ENCODE measurements at places on chromosomes 11 and 22. TPM values are rescaled to one million over a fixed set of nuclear protein-coding genes. Genes with fewer than 3 reads are reported as not detected.

PPP2R5B gene
- polyA plus RNA-seq: 4.7 TPM

DNA sequence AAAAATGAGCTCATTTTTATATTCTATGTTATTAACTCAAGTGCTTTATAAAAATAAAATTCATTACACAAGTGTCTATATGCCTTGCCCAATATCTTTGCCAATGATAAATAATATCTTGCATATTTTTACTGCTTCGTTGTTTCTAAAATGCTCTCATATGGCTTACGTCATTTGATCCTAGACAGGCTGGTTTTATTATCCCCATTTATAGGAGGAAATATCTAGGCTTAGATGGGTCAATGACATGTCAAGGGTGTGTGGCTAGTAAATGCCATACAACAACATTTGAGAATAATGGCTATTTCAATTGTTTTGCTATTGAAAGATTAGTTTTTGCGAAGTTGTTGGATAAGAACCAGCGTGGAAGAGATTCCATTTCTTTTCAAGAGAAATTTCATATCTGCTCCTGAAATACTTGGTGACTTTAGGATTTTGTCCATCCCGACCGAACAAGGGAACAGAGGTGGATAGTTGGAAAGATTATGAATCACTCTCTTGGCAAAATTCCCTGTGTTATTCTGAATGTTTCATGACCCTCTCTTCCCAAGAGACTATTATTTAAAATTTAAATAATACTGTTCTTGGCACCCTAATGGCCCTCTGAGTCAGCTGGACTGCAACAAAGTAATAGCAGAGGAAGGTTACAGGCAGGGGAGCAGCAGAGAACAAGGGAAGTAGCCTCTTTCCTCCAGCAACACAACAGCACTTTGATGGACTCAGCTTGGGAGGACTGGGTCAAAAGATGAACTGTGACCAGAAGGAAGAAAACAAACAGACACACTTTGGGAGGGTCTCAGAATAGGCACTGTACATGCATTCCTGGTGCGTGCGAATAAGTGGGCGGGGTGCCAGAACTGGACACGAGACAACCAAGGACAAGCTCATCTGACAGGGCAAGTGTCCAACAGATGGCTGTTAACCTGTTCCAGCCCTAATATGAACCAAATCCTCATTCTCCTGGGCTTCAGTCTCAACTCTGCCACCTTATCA is 94.5 kb downstream of the ME3 start:
- no peak for DNase-seq

RAB38 gene
- 1.0 TPM for polyA plus RNA-seq

GRCh38 chr11:61926235-61926634 is 8.9 kb upstream of the RAB3IL1 start:
- DNase-seq: no peak

DNA sequence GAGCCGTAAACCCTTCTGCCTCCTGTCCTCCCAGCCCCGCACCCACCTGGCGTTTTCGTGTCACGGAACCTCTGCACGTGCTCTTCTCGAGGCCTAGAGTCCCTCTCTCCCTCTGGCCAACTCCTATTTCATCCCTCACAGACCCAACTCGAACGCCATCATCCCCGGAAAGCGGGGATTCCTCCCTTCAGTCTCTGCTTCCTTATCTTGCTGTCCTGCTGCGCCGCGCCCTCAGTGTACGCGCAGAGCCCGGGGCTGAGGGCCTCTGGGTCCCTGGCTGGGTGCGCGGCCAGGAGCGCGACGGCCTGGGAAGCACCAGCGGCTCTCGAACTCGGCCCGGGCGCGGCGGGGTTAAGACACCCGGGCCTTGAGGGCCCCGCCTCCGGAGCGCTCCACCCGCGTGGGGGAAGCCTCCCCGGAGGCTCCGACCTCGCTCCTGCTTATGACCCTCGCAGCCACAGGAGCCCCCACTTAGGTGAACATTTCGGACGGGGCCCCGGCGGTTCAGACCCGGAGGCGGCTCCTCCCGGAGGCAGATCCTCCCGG is 398 bp upstream of the ATG16L2 start:
- DNase-seq: no peak

DNA sequence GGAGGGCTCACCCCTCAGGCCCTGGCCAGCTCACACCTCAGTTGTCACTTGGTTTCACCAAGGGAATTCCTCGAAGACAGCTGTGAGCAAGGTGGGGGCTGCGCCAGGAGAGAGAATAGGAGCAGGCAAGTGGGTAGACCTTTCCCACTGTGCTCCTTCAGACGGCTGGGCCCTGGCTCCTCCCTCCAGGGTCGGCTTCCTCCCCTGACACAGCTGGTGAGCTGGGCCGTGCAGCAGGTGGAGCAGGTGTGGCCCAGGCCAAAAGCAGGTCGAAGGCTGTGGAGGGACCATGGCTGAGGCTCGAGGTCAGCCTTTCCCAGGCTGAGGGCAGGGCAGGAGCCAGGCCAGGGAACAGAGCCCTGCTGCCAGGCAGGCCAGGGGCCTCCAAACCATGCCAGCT is 12.5 kb upstream of the MYRF start:
- DNase-seq: no peak

GRCh38 chr11:21912285-21912684 is 280.6 kb upstream of the ANO5 start:
- no peak for DNase-seq

- DNase-seq: no peak
Measured at GRCh38 chr11:1746511-1746931, 3.9 kb downstream of the IFITM10 start.

CD248 gene
- 114 TPM for polyA plus RNA-seq

KCNJ5 gene
- polyA plus RNA-seq: not detected

ACTN3 gene
- polyA plus RNA-seq: not detected

TYMP gene
- polyA plus RNA-seq: 3.1 TPM

- no peak for DNase-seq
Measured at GRCh38 chr22:37431801-37432707, 4.8 kb upstream of the ELFN2 start.

GRCh38 chr22:25680956-25681355 is 61.0 kb upstream of the MYO18B start:
- DNase-seq: no peak

DNA sequence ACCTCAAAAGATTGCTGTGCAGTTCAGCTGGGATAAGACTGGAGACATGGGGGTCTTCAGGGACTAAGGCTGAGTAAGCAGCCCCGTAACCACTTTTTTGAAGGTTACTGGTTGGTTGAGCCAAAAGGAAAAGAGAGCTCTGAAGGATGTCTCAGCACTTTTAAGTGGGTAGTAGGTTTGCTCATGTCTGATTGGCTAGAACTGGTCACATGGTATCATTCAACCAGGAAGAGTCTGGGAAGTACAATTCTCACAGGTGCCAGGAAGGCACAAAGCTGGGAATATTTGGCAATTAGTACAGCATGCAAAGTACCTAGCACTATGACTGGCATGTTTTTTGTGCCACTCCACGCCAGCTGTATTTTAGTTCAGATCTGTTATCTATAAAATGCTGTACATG is 58.1 kb downstream of the SNX19 start:
- no peak for DNase-seq

TUBGCP6 gene
- 25.2 TPM for polyA plus RNA-seq

DNA sequence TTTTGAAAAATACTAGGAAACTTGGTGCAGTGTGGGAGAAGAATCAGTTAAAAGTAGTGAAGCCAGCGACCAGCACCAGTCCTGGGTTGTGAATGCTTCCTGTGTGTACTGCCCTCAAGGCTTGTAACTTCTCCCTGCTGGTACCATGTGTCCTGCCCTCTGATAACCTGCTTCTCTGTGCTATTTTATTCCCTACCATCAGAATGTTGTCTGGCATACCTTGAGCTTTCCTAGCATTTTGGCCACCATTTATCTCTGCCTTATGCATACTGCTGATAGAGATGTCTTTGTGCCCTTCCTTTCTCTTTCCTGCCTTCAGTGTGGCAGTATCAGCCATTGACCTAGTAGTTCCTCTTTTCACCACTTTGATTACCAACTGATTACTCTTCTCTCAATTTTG is 2.0 kb downstream of the GTF2H1 start:
- no peak for DNase-seq

INS gene
- polyA plus RNA-seq: not detected

APOBEC3B gene
- polyA plus RNA-seq: 0.14 TPM

- DNase-seq: peak; percentile 65
Measured at GRCh38 chr11:65424205-65425104, 1.9 kb downstream of the NEAT1 start.

DNA sequence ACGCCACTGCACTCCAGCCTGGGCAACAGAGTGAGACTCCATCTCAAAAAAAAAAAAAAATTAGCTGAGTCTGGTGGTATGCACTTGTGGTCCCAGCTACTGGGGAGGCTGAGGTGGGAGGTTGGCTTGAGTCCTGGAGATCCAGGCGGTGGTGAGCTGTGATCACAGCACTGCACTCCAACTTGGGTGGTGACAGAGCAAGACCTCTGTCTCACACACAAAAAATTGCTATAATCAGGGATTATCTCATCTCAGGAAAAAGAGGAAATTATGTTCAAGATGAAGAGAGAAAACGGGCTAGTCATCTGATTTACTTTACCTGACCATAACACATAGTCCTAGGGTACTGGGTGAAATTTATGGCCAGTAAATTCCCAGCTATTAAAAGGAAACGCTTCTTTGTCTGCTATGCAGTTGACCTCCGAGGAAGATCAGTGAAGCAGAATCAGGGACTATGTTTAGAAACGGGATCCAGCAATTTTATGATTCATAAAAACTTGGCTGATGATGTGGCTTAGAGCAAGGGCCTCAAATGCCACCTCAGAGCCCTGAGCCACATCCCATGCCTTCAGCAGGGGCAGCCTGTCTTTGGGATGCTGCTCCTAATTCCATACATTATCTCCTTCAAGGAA is 386.2 kb downstream of the NTM start:
- DNase-seq: no peak

GRCh38 chr11:128415539-128415938 is 171.8 kb downstream of the ETS1 start:
- no peak for DNase-seq

ASCL2 gene
- not detected for polyA plus RNA-seq

DNA sequence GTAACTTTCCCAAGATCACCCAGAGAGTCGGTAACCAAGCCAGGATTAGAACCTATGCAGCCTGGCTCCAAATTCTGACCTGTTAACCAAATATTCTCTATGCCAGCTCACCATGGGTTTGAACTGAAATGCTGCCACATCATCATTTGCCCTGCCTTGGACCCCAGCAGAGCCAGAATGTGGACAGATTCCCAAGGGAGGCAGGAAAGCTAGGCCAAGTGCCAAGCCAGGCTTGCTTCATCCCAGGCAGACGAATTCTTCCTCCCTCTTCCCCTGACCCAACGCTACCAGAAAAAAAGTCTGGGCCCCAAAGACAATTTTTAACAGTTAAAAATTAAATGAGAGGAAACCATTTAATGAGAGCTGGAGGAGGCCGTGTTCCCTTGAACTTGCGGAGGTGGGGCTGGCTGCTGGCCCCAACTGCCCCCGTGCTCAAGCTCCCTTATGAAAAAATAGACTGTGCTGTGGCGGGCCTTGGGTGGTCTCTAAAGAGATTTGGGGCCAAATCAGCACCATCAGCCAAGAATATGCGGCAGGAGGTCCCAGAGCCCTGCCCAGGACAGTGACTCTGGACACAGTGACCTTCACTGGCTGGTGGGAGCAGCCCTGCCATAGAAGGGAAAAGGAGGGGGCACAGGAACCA is 184.1 kb upstream of the SYT13 start:
- no peak for DNase-seq

TIMM10 gene
- polyA plus RNA-seq: 86.5 TPM

DNA sequence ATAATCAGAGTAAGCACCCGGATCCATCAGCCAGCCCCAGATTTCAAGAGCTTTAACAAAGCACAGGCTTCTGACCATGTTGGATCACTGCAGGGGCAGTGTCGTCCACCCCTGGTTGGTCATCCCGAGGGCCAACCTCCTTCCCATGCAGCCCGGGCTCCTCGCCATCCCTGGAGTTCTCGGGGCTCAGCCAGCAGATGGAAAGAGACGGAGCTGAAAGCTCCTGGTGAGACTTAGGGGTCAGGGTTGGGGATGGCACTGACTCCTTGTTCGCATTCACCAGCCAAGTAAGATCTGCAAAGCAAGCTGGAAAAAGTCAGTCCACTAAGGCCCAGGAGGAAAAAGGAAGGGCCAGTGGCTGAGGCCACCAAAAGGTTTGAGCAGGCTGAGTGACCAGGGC is 888.9 kb downstream of the BRD1 start:
- no peak for DNase-seq

GRCh38 chr22:45970705-45971407 is 6.1 kb downstream of the WNT7B start:
- DNase-seq: no peak

- no peak for DNase-seq
Measured at GRCh38 chr11:104728927-104729326, 169.3 kb downstream of the CASP12 start.
